Endothelial cell of umbilical vein (primary cell): ENCODE measurements at places on chromosomes 4 and X.

DNA sequence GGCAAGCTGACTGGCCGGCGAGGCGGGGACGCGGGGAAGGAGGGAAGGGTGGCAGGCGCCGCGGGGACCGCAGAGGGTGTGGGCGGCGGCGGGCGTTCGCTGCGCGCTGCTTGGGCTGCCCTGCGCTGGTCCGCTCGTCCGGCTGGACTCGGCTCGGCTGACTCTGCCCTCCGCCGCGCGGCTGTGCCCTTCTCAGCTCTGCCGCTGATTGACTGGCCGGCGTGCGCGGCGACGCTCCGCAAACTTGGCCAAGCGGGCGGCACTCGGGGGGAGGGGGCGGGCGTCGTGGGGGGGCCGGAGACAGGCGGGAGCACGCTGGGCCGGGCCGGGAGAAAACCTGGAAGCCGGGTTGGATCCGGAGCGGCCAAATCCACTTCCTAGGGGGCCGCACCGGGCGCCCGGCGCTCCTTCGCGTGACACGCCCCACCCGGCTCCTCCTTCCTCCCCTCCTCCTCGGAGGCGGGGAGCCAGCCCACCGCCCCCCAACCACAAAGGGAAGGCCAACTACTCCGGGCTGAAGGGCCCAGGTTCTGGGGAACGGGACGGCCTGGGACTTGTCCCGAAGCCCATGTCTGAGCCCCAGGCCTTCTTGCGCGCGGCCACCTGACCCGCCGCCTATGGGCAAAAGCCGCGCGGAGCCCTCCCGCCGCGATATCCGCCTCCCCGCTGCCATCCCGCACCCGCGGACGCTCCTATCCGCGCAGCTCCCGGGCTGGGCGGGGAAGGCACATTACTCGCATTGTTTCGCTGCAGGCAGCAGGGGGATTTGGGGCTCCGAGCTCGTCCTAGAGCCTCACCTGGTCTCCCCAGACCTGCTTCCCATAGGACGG, at the start of gene GPC4:
TSS of gene GPC4 (minus strand) at position 214 of the 830 bp plus-strand sequence. CDS start 524 bp downstream, outside the sequence.
- DNase-seq: no peak
- peaks cover 7% of the 10 kb centered on the region for H3K27me3 ChIP-seq
- H3K4me1 ChIP-seq: no peaks in the 10 kb centered on the region
- no peak within 1 kb of the TSS for H3K4me3 ChIP-seq
- H3K36me3 ChIP-seq: no peaks in the 10 kb centered on the region

DNA sequence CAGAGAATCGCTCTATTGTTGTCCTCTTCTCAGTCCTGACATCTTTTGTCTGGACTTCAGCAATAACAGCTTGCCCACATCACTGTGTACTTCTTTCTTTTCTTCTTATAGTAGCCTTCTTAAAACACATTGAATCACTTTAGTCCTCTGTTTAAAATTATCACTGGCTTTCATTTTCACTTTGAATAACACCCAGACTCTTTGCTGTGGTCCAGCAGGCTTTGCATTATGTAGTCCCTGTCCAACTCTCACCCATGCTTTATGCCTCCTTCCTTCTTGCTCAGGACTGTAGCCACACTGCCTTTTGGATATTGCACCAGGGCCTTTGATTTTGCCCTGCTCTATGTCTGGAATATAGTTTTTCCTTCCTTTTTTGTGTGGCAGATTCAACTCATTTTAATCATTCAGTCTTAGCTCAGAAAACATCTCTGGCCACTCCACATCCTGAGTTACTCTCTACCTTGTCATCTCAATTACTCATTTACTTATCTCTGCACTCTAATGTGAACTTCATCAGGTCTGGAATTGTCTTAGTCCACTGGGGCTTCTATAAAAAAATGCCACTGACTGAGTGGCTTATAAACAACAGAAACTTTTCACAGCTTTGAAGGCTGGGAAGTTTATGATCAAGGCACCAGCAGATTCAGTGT, 168.2 kb downstream of the C4orf33 start:
- no peaks in the 10 kb centered on the region for H3K36me3 ChIP-seq
- H3K4me3 ChIP-seq: no peak overlapping the region
- H3K27ac ChIP-seq: no peak overlapping the region
- no peaks in the 10 kb centered on the region for H3K27me3 ChIP-seq

DNA sequence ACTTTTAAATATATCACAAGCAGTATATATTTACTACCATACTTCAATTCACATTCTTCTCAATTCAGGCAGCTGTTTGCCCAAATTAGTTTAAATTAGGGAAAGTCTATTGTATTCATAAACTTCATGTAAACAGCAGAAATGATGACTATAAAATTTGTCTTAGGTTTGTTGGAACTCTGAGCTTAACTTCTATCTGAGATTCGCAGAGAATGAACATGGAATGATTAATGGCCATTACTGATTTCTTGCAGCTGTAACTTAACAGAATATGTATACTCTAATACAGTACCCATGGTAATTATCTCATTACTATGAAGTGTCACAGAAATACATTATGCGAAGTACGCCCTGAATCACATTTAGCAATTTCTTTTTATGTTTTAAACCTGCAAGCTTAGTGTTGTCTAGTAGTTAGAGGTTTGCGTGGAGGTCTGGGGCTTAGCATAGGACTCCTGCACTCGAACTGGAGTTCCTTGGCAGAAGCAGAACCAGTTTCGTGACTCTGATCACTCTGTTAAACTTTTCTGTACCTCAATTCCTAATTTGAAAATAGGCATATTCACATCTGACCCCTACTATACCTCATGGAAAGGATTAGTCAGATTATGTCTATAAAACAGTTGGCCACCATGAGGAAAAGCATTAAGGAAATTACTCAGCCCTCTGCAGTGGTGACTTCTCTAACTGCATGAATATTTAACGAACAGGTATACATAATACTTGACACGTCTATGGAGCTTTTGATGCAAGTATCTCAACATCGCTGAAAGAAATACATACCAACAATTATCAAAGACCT, 243.2 kb downstream of the MGST2 start:
- peaks cover 20% of the 10 kb centered on the region for H3K4me1 ChIP-seq
- DNase-seq: peak; percentile 77
- H3K27me3 ChIP-seq: no peaks in the 10 kb centered on the region
- no peak overlapping the region for H3K4me3 ChIP-seq
- H3K36me3 ChIP-seq: no peaks in the 10 kb centered on the region

DNA sequence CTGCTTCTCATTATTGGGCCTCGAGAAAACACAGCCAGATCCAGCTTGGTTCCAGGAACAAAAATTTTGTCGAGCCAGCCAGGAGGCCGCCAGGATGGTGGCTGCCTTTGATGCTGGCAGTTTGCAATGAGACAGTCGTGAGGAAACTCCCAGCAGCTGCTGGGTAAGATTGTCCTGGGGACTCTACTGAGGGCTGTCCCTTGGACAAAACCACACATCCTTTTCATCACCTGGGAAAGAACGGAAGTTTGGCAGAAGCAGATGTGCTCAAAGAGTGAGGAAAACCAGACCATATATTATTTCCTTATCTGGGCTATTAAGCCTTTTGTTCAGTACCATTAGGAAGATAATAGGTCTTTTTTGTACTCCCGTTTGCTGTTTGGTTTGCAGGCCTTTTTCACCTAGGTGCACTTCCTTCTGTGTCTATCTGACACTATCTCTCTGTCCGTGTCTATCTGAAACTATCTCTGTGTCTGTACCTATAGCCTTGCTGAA, 13.4 kb upstream of the PAPSS1 start:
- H3K36me3 ChIP-seq: no peaks in the 10 kb centered on the region
- H3K27me3 ChIP-seq: no peaks in the 10 kb centered on the region
- H3K27ac ChIP-seq: no peak overlapping the region
- DNase-seq: no peak
- no peaks in the 10 kb centered on the region for H3K4me1 ChIP-seq
- H3K4me3 ChIP-seq: no peak overlapping the region

DNA sequence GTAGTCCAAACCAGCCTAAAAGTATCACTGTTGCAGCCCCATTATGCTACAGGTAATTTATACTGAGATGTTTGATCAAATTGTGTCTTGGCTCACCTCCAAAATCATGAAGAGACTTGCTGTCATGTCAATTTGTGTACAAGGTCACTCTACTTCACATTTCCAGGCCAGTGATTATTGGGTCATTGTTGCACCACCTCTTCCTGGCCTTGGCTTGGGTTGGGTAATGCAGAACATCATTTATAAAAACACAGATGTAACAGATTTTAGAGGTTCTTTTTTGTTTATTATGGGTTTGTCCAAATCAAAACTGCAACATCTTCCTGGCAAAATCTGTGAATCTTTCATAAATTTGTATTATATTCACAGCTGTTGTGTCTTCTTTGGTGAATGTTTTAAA, 459.5 kb downstream of the ANKRD50 start:
- no peaks in the 10 kb centered on the region for H3K27me3 ChIP-seq
- no peaks in the 10 kb centered on the region for H3K4me1 ChIP-seq
- DNase-seq: no peak
- no peaks in the 10 kb centered on the region for H3K36me3 ChIP-seq
- H3K27ac ChIP-seq: no peak overlapping the region
- H3K4me3 ChIP-seq: no peak overlapping the region

GRCh38 chrX:49247346-49247745, 12.1 kb downstream of the CCDC22 start:
- DNase-seq: no peak
- no peak overlapping the region for H3K4me3 ChIP-seq
- H3K4me1 ChIP-seq: peaks cover 3% of the 10 kb centered on the region
- no peaks in the 10 kb centered on the region for H3K36me3 ChIP-seq

GRCh38 chr4:177441061-177441802, 1.0 kb downstream of the AGA start:
- peaks cover 13% of the 10 kb centered on the region for H3K4me1 ChIP-seq
- peak overlapping the region; percentile 91 for H3K4me3 ChIP-seq
- no peak for DNase-seq
- H3K27ac ChIP-seq: peak overlapping the region; percentile 96

DNA sequence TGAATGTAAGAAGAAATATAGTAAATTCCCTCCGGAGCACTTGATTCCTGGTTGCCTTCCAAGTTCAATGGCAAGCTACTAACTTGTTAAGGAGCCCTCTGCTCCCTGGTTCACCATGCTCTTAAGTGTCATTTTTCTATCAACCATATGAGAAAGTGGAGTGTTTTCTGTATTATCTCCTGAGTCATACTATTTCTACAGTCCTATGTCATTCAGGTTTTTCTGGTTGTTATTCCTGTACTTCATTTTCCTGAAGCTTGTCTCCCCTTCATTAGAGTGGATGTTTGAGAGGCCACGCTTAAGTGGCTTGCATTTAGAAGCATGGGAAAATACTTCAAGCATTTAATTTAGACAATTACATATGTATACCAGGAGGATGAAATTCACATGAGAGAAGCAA, 14.7 kb upstream of the EPGN start:
- no peaks in the 10 kb centered on the region for H3K36me3 ChIP-seq
- DNase-seq: no peak
- H3K4me3 ChIP-seq: no peak overlapping the region
- H3K27me3 ChIP-seq: no peaks in the 10 kb centered on the region

DNA sequence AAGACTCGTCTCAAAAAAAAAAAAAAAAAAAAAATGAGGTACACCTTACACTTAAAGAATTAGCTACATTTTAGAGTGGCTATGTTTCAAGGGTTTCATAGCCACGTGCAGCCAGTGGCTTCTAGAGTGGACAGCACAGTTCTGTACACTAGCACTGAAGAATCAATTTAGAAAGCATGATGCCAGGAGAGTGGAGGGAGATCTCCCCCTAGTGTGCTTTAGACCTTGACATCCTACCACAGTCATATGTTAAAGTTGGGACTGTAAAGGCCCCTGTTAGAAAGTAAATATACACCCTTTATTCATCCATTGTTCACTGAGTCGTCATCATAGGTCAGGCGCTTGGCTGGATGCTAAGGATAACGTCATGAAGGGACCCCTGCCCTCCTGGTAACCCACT, 179.4 kb downstream of the QDPR start:
- no peak overlapping the region for H3K4me3 ChIP-seq
- no peak overlapping the region for H3K27ac ChIP-seq
- H3K27me3 ChIP-seq: no peaks in the 10 kb centered on the region
- H3K36me3 ChIP-seq: no peaks in the 10 kb centered on the region
- DNase-seq: peak; percentile 9
- H3K4me1 ChIP-seq: peaks cover 26% of the 10 kb centered on the region

GRCh38 chr4:143375326-143376073, 38.8 kb downstream of the GAB1 start:
- no peaks in the 10 kb centered on the region for H3K27me3 ChIP-seq
- no peaks in the 10 kb centered on the region for H3K4me1 ChIP-seq
- H3K4me3 ChIP-seq: no peak overlapping the region
- no peak overlapping the region for H3K27ac ChIP-seq

DNA sequence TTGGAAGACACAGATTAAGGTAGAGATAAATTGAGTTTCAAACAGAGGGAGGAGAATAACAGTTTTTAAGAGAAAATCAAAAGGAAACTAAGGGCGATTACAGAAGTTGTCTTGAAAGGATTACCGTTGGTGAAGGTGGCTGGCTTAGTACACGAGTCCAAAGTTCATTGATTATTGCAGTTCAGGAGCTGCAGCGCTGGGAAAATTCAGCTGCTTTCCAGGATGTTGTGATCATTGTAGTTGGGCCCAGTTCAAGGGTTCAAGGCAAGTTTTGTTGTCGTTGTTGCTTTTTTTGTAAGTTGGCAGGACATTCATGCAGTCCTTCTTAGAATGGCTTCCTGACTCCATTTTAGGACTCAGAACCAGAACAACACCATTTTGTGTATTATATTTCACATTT, 461.7 kb downstream of the RAPGEF2 start:
- no peaks in the 10 kb centered on the region for H3K4me1 ChIP-seq
- H3K36me3 ChIP-seq: no peaks in the 10 kb centered on the region
- no peaks in the 10 kb centered on the region for H3K27me3 ChIP-seq
- DNase-seq: no peak
- H3K27ac ChIP-seq: no peak overlapping the region

GRCh38 chr4:123616951-123617461, 220.4 kb downstream of the SPRY1 start:
- no peak overlapping the region for H3K4me3 ChIP-seq
- H3K36me3 ChIP-seq: no peaks in the 10 kb centered on the region
- H3K27me3 ChIP-seq: no peaks in the 10 kb centered on the region
- peak; percentile 81 for DNase-seq
- H3K27ac ChIP-seq: no peak overlapping the region

DNA sequence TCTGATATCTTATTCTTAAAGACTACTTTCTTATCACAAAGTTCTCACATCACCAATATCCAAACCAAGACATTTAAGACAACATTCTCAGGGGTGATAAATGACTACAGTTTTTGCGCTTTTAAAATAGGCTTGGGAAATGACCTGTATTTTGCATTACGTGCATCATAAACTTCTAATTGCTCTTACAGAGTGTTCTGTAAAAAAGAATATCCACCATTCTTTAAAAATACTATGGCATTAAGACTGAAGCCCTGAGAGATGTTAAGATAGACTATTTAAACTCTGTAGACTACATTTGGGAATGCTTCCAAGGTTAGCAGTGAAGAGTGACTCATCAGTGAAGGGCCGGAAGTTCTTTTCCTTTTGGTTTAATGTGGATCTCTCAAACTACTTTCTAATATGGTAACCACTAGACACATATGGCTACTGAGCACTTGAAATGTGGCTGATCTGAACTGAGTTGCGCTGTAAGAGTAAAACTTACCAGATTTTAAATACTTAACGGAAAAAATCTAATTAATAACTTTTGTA, 518.8 kb upstream of the FTHL17 start:
- H3K36me3 ChIP-seq: no peaks in the 10 kb centered on the region
- no peak overlapping the region for H3K4me3 ChIP-seq
- H3K27ac ChIP-seq: no peak overlapping the region
- H3K4me1 ChIP-seq: peaks cover 11% of the 10 kb centered on the region
- DNase-seq: peak; percentile 72

GRCh38 chrX:67545036-67545821, 1.4 kb downstream of the AR start:
- no peaks in the 10 kb centered on the region for H3K36me3 ChIP-seq
- H3K27ac ChIP-seq: no peak overlapping the region
- H3K4me1 ChIP-seq: peaks cover 21% of the 10 kb centered on the region
- H3K4me3 ChIP-seq: peak overlapping the region; percentile 72
- DNase-seq: peak; percentile 57
- H3K27me3 ChIP-seq: no peaks in the 10 kb centered on the region

GRCh38 chr4:40458109-40458508, 123.0 kb downstream of the CHRNA9 start:
- H3K27me3 ChIP-seq: peaks cover 1% of the 10 kb centered on the region
- H3K36me3 ChIP-seq: no peaks in the 10 kb centered on the region
- no peak overlapping the region for H3K4me3 ChIP-seq
- H3K27ac ChIP-seq: no peak overlapping the region
